ENCODE measurements at places on chromosomes 5 and 9.

DNA sequence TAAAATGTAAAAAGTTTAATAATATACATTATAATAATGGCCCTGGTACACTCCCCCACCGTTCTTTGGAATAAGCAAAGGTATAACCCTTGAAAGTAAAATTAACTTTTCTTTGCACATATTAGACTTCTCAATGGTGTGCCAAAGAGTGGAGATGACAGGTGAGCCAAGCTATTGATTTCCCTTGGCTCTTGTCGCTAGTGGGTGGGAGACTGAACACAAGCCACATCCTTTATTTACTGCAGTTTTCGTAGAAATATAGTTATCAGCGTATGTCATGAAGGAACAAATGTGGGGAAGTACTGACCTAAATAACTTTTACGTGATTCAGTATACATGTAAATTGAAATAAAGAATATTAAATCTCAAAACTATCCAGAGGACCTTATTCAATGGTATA, 549.3 kb downstream of the RAB3C start:
- DNase-seq: no peak

GRCh38 chr5:160367885-160368284, 2.5 kb downstream of the C1QTNF2 start:
- no peak for DNase-seq

DNA sequence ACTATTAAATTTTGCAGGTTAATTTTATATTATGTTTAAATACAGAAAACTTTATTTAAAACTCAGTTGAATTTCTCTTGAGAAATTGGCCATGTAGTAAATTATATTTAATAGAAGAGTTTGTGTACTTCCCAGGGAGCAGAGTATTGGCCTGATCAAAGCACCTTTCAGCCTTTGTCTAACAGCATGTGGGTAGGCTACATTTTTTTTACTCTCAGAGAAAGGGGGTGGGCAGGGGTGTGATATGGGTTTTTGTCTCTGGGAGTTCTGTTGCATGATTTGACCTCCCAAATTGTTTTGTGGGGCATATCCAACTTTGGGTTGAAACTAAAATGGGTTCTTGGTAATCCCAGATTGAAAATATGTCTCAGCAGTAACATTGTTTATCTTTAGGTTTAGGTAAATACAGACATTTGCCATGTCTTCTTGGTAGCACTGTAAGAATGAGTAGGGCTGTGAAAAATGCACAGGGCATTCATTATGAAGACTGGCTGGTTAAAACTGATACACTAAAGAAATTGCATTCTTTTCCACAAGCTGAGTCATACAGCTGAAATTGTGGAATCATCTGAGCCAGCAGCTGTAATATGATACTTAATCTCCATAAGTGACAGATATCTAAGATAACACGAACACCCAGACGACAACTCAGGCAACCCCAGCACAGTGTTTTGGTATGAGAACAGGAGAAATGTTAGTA, 75.4 kb upstream of the CDKN2B start:
- DNase-seq: no peak

DNA sequence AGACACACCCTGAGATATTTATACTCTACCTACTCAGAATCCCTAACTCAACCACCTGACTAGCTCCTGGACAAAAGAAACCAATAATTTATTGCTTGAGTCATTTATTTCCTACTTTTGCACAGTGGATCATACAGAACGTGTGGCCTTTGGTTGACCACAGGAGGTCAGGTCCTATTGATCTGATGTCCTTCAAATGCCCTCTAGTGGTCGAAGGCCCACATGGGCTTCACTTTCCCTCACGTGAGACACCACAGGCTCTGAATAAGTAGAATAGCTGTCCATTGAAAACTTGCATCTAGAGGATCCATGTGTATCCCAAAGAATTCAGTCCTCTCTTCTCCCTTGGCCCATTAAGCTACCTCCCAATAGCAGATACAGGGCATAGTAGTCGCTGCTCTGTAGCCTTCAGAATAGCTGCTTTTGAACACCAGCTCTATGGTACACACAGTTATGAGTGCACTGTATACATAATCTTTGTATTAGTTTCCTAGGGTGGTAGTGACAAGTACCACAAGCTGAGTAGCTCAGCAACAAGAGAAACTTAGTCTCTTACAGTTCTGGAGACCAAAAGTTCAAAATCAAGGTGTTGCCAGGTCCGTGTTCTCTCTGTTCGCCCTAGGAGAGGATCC, 177.6 kb upstream of the SMARCA2 start:
- DNase-seq: no peak

GRCh38 chr9:121996783-121997182, 96.3 kb downstream of the TTLL11 start:
- DNase-seq: no peak

- no peak for DNase-seq
Measured at GRCh38 chr5:10489810-10490426, 48.2 kb downstream of the ROPN1L start.

DNA sequence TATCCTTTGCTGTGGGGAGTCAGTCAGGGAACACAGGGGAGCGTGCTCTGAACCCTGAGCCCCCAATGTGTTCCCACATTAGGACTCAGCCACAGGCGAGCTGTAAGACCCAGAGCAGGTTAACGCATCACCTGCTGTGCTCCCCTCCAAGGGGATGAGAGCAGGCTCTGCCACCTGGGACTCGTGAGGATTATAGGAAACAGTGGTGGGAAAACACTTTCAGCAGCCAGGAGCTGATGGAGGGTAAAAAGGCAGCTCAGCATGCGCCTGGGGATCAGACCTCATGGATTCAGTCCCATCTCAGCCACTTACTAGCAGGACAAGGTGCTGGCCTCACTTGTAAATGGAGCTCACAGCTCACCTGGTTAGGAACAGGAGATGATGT, 9.2 kb downstream of the JADE2 start:
- DNase-seq: no peak

DNA sequence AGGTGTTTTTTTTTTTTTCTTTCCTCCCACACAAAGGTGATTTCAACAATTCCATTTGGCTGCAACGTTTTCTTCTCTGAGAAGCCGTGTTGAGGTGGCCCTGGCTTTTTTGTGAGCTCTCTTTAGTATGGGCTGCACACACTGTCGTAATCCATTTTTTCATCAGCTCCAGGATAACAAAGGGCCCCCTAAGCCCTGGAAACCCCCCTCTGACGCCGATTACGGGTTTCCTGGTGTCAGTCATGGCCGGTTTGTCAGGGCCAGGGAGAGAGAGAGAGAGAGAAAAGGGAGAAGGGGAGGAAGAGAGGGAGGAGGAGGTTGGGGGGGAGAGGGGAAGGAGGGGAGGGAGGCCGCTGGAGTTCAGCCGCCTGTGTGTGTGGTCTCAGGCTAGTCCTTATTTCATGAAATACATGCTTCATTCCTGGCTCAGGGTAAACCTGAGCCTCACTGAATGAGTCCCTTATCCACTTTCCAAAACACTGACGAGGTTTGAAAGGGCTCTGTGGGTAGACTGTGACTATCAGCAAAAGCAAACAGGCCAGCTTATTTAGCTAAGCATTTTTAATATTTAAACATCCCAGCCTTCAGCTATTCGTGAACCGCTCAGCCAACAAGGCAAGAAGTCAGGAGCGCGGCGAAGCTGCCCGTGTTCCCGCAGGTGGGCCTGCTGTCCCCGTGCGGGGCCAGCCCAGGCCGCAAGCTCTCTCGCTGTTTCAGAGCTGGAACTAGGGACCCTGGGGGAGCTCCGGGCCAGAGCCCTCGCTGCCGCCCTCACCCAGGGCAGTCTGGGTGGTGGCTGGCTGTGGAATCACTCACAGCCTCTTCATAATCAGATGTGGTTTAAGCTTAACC, 172.8 kb downstream of the ERCC6L2 start:
- DNase-seq: peak; percentile 87
